NCI-H2081 (cell line): ENCODE measurements at places on chromosomes 2 and 18.

DNA sequence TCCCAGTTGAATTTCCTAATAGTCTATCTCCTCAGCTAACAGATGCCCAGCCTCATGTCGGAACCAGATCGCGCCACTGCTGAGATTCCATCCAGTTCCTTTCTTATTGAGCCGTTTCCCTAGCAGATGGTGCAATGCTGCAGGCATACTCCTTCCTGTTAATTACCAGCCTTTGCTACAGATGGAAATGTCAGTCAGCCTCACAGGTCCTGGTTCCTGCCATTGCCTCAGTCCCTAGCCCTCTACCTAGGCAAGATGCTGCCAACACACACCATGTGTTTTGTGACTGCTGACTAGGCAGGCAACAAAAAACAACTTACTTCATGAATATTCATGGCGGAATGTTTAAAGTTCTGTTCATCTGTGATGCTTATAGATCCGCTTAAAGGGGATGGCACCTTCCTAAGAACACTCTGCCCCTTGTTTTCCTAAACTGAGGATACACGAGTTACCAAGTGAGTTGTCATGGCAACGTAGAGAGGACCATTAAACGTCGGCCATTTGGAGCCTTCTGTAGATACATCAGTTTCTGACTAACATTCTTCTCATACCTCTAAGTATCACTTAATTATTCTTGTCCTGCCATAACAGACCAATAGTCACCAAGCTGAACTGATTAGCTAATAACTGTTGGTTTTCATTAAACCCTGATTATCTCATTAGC lies 749.5 kb downstream of the RNF144A start:
- no peak for DNase-seq

GRCh38 chr2:198499539-198499938 lies 695.1 kb downstream of the PLCL1 start:
- no peak for DNase-seq

DNA sequence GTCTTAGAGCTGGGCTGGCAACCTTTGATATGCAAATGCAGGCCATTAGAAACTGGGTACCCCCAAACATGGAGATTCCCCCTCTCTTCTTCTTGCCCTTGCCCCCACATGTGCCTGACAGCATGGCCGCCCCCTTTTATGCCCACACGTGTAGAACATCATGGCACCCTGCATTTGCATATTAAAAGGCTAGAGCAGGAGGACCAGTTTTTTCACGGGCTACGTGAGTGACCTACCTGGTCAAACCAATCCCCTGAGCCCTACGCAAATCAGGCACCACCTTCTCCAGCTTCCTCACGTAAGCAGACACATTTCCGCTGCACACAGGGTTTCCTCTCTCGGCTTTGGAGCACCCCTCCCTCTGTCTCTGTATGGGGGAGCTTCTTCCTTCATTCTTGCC lies 110.9 kb upstream of the COPS8 start:
- DNase-seq = no peak

DNA sequence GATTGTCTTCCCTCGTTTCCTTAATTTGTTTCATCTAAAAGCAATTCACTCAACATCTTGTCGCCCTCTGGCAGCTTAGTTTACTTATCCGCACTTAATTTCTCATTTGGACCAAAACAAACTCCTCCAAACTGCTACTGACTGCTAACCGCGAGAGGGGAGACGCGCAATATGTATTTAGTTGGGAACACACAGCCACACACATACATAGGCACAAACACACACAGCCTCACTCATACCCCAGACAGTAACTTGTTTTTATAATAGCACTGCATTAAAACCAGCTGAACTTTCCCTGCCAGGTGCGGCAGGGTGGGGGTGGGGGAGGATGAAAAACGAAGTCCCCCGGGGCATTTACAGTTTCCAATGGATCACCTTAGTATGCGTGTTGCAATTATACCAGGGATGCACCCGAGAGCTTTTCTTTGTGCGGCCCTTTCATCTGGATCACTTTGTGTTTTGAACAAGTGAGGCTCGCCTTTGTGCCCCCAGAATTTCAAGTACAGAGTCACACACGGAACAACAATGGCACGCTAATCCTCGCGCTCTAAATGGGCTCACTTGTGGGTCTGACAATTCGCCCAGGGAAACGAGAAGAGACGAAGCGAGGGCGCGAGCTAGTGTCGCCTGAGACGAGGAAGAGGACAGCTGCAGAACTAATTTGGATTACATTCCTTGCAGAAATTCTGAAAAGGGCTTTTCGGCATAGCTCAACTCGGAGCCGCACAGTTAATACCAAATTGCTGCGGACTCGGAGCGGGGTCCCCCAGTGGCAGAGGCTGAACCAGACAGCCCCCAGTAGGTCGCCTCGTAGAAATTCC lies 2.4 kb downstream of the ERBB4 start:
- DNase-seq = peak; percentile 46

- DNase-seq = peak; percentile 44
Observed at GRCh38 chr2:232485348-232485756, 2.3 kb downstream of the ECEL1 start.

DNA sequence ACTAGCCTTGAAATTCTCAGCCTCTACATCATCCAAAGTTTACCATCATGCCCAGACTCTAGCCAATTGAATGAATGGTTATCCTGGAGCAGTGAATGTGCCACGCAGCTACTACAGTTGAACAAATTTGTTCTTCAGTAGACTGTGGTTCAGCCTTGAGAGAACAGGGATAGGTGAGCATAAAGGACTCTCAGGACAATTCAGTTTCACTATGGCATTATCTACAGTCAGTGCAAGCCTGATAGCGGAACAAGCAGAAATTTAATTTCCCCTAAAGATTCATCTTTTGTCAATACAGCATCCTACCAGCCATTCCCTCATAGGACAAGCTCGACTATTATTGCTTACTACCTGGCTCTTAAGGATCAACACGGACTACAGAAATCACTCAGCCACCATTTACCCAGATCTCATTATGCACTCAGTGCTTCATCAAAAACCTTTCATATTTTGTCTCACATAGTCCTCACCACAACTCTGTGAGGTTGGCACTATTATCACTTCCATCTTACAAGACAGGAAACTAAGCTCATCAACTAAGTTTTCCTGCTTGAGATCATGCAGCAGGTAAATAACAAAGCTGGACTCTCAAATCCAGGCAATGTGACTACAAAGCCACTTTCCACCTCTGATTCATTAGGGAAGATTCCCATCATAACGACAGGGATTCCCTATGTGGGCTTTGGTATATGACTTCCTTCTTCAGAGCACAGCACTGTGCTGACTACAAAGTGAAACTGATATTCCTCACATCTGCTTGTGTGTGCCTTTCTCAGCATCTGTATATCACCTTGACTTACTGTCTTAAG lies 181.5 kb upstream of the ACVR2A start:
- no peak for DNase-seq

- peak; percentile 93 for DNase-seq
Observed at GRCh38 chr2:97997784-97998392, 2.1 kb upstream of the TMEM131 start.

DNA sequence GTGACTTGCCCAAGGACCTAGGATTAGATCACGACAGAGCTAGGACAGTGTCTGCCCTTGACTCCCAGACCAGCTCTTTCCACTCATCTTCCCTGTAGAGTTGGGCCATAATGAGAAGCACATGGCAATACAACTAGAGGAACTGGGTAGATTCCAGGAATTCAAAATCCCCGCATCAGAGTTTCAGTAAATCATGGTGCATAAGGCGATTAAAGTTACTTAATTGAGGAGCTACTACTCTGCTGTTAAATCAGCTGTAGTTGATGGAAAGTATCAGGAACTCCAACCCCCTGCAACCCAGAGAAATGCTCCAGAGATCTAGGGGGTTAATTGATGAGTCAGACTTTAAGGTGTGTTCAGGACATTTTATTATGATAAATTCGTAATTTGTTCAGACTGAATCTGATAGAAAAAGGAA lies 5.7 kb downstream of the ANTXR1 start:
- no peak for DNase-seq

DNA sequence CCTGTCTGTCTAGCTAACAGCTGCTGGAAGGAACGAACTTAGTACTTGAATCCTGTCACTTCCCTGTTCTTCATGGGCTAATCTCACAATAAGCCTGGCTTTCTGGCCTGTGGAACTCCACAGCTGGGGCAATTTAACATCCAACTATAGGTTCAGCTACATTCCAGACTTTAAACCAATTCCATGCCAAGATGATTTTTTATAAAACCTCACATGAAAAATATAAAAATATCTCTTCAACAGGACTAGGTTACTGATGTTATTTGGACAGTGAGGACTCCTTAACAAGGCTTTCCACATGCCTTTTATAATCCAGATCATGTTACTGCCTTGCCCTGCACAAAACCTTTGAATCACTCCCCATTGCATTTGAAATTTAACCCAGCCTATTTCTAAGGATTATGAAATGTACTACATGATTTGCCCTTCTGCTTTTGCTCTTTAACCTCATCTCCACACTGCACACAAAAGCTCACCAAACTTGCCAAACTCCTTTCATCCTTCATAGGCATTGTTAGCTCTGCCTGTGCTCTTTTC lies 863.2 kb upstream of the CHAC2 start:
- DNase-seq = no peak

- no peak for DNase-seq
Observed at GRCh38 chr2:41998186-41999127, 49.4 kb upstream of the PKDCC start.

- no peak for DNase-seq
Observed at GRCh38 chr2:191573216-191573615, 104.7 kb upstream of the NABP1 start.

GRCh38 chr2:139165041-139165440 lies 384.9 kb upstream of the NXPH2 start:
- no peak for DNase-seq

- DNase-seq = no peak
Observed at GRCh38 chr2:217103752-217104545, 244.1 kb upstream of the TNP1 start.

DNA sequence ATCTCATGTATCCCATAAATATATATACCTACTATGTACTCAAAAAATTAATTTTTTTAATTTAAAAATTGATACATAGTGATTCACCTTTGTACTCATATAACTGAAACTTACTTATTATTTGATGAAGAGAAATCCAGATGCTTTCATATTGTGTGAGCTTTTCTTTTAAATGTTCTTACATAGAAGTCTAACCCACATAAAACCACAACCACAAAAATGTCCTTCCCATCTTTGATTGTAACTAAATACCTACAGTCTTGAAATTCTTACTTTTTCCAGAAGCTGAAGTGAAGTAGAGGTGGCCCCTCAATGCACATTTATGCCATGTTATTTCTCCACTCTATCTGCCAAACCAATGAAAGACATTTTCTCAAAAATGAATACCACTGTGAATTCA lies 117.9 kb upstream of the COL5A2 start:
- DNase-seq = no peak

DNA sequence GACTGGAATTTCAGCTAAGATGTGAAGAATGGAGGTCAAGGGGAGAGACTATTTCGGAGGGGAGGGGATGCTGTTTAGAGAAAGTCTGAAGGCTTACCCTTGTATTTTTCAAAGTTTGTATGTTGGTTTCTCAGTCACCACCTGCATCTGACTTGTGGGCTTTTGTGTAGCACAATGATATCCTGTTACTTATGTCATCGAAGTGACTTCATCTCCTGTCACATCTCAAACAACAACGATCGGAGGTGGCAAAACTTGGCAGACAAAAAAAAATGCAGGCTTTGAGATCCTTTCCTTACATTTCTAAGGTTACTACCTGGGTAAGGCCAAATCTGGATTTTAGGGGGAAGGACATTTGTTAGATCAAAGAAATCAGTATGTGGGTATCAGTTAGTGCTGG lies 11.7 kb upstream of the CXCR4 start:
- DNase-seq = no peak

GRCh38 chr18:39647627-39648534 lies 2082.3 kb upstream of the CELF4 start:
- peak; percentile 15 for DNase-seq

- DNase-seq = no peak
Observed at GRCh38 chr18:644395-645004, 13.0 kb upstream of the TYMS start.
